ENCODE measurements at places on chromosomes 11 and 22.
A peak's percentile ranks its signal among the peaks of the same experiment; 100 is the strongest.

- DNase-seq: no peak
Observed at GRCh38 chr22:48605856-48606481, 1221.7 kb downstream of the BRD1 start.

DNA sequence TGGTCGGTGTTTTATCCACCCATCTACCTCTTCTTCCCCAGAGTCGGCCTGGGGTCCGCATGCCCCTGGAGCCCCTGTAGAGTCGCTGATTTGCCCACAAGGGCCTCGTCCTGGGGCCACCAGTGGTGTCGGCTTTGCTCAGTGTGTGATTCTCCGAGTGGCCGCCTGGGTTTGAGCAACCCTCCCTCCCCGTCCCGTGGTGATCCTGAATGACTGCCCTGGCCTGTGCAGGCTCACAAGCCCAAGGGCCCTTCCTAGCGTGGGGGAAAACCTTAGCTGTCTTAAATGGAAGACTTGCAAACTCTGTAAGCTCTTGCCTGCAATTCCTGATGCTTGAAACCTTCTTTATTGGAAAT is 128.3 kb downstream of the OSBP2 start:
- no peak for DNase-seq

DNA sequence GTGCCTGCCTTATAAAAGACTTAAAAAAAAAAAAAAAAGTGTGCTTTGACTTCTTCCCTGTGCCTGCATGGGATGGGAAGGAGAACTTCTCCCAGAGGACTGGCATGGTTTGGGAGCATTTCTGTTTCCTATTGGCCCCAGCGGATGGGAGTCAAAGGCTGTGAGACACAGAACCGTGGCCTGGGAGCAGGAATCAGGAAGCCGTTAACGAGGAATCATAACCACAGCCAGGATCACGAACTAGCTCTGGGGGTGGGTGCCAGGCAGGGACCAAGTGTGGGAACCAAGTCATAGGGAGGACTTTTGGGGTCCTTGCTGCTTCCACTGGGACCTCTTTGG is 526 bp downstream of the C1QTNF6 start:
- no peak for DNase-seq

- DNase-seq: peak; percentile 51
Observed at GRCh38 chr11:78000193-78000592, 5.7 kb upstream of the INTS4 start.

GRCh38 chr11:29511394-29511793 is 505.4 kb downstream of the KCNA4 start:
- DNase-seq: no peak

- no peak for DNase-seq
Observed at GRCh38 chr22:23503736-23504440, 76.2 kb downstream of the IGLL1 start.

DNA sequence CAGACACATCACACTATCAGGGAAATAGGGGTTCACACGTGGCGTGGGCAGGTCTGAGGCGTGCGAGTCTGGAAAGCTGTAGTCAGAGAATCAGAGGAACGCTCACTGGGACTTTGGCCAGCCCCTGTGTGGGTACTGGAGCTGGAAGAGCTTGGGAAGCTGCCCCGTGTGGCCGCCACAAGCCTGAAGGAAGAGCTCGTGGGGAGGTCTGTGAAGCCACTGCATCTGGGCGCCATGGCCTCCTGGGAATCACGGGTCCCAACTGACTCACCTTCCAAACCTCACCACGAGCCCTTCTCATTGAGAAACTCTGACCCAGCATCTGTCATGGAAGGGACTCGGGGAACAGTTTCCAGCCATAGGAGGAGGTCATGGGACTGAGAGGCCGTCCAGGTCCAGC is 5.9 kb upstream of the MRGPRF start:
- DNase-seq: no peak

Data from activated CD8-positive, alpha-beta memory T cell treated with anti-CD3 and anti-CD28 coated beads, Interleukin-2, amount 10 ng/mL, durations not matched to agents 7 days and 5 days (primary cell).